Ureter (tissue), 1 donor: ENCODE measurements at places on chromosomes 16 and 17. TPM values are rescaled to one million over a fixed set of nuclear protein-coding genes. Genes with fewer than 3 reads are reported as not detected.
A peak's percentile ranks its signal among the peaks of the same experiment; 100 is the strongest.

DNA sequence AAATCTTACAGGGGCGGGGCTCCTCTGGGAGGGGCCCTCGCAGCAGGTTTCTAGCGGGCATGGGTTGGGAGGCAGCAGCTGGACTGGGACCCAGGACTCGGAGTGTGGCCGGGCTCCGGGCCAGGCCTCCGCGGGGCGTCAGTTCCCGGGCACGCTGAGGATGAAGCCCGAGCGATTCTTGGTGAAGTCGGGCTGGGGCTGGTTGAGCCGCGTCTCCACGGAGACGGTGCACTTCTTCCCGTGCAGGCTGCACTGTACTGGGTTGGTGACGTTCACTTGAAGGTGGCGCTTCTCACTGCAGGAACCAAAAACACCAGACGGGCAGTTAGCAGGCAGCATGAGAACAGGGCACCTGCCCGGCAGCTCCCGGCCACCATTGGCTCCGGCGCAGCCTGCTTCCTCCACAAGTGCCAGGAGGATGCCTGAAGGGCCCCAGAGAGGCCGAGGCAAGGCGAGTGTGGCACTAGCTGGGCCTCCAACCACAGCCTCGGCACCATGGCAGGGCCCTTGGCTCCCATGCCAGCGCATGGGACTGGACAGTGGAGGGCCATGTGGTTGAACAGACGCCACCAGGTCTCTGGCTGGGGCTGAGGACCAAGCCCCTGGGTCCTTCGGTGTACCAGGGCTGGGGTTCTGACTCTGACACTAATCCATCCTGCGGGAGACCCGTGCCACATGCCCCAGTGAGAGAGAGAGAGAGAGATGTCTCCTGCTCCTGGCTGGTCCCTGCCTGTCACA is 8.0 kb downstream of the CDK5R1 start:
- no peak for DNase-seq

The TNFRSF17 gene
- total RNA-seq: 2.2 TPM

DNA sequence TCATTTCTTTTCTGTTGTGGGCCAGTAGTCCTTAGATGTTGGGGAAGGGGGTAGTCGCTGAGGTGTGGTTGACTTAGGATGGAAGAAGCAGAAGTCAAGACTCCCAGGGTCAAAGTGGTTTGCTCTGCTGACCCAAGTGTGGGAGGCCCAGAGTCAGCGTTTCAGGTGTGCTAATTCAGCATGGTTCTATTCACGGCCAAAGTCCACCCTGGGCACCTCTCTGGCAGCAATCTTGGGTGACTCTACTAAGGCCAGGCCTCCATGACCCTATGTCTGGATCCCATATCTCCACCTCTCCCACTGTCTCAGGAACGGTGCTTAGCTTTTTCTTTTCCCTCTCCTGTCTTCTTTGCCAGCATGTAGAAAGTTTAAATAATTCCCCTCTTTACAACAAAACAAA is 32.9 kb downstream of the MAPT start:
- DNase-seq: no peak

The PHOSPHO1 gene
- 0.34 TPM for total RNA-seq

GRCh38 chr17:29138971-29139691 is 41.1 kb downstream of the MYO18A start:
- DNase-seq: no peak

DNA sequence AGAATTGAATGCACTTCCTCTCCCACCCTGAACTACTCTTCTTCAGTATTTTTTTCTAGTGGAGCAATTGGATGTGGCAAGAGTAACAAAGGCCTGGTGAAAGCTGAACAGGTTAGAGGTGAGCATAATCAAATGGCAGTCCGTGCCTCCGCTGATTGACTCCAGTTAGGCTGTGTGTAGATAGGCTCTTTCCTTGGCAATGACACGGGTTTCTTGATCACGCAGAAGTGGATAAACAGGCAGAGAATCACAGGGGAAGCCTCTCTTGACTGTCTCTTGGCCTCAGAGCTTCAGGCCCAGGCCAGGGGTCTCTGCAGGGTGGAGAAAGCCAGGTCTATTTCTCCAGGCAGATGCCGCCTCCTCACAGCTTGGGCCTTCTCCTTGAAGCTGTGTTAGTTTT is 4.2 kb downstream of the CD300LB start:
- peak; percentile 24 for DNase-seq
